ENCODE measurements at places on chromosomes 12 and 14. TPM values are rescaled to one million over a fixed set of nuclear protein-coding genes. Genes with fewer than 3 reads are reported as not detected.

GRCh38 chr14:92897922-92898565 is 24.9 kb upstream of the CHGA start:
- no peaks in the 10 kb centered on the region for H3K4me1 ChIP-seq
- H3K36me3 ChIP-seq = no peaks in the 10 kb centered on the region
- H3K27me3 ChIP-seq = peaks cover 14% of the 10 kb centered on the region
- peak; percentile 3 for DNase-seq
- H3K4me3 ChIP-seq = no peak overlapping the region

- no peak overlapping the region for H3K4me3 ChIP-seq
- H3K27ac ChIP-seq = no peak overlapping the region
- H3K27me3 ChIP-seq = no peaks in the 10 kb centered on the region
These were observed 24.6 kb upstream of the SERPINA1 start for GRCh38 chr14:94412671-94413638.

Gene SLC25A47
- total RNA-seq = not detected

Gene CLSTN3
- 32.0 TPM for total RNA-seq

- H3K27ac ChIP-seq = no peak within 1 kb of the TSS
- H3K27me3 ChIP-seq = no peaks in the 10 kb centered on the region
- no peaks in the 10 kb centered on the region for H3K36me3 ChIP-seq
- no peaks in the 10 kb centered on the region for H3K4me1 ChIP-seq
- peak; percentile 95 for DNase-seq
These were observed at the start of gene SVOP for GRCh38 chr12:109020796-109021380. TSS of gene SVOP (minus strand) at chr12:109021068. CDS start at chr12:109020868, 200 bp downstream.

DNA sequence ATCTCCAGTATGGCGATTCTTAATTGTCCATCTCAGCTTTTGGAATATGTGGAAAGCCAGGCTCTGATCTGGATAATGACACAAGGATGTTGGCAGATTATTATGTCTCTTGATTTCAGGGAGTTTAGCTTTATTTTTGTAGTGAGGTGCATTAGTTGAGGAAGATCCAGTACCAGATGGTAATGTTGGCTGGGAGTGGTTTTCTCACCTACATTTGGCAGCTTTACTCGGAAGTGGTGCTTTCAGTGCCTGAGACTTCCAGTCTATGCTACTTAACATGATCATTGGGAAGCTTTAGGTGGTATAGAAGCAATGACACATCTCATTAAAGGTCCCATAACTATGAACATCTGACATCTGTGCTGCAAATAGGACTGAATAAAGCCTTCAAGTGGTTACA is 7.5 kb downstream of the SLC15A5 start:
- H3K4me3 ChIP-seq = no peak overlapping the region
- H3K27me3 ChIP-seq = no peaks in the 10 kb centered on the region
- no peaks in the 10 kb centered on the region for H3K4me1 ChIP-seq
- no peak for DNase-seq

GRCh38 chr12:15131431-15131830 is 89.8 kb downstream of the RERG start:
- no peaks in the 10 kb centered on the region for H3K4me1 ChIP-seq
- no peak for DNase-seq
- no peaks in the 10 kb centered on the region for H3K27me3 ChIP-seq
- H3K36me3 ChIP-seq = no peaks in the 10 kb centered on the region
- H3K27ac ChIP-seq = no peak overlapping the region
- no peak overlapping the region for H3K4me3 ChIP-seq

DNA sequence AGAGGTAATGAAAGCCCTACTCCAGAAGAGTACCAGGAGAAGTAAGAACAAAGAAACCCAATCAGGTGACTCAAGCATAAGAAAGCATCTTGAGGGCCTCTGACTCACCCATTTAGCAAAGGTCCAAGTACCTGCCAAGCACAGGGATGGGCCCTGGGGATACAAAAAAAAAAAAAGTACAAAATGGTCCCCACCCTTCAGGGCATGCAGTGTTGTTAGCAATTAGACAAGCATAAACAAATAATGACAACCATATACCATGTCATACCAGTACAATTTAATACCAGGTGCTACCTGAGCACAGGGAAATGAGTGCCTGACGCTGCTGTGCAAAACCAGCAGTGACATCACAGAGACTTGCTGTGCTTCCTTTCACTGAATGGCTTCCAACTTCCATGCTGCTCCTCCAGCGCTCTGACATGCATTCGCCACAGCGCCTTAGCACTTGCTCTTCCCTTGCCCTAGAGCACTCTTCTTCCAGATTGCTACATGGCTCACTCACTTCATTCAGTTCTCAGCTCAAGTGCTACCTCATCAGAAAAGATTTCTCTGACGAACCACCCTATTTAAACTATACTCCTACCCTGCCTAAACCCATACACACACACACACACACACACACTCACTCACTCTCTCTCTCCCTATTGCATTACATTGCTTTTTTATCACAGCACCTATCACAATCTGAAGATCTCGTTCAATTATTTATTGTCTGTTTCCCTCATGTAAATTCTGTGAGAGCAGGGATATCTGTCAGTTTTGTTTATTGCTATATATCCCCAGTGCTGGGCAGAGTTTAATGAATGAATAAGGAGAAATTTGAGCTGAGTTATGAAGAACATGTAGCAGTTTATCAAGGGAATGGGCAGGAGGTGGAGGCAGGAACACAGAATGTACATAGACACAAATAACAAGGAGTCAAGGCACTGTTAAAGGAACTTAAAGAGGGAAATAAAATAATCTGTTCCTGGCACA is 12.9 kb upstream of the EPS8 start:
- no peak overlapping the region for H3K27ac ChIP-seq
- no peaks in the 10 kb centered on the region for H3K4me1 ChIP-seq
- no peaks in the 10 kb centered on the region for H3K36me3 ChIP-seq
- no peak for DNase-seq
- H3K27me3 ChIP-seq = no peaks in the 10 kb centered on the region

DNA sequence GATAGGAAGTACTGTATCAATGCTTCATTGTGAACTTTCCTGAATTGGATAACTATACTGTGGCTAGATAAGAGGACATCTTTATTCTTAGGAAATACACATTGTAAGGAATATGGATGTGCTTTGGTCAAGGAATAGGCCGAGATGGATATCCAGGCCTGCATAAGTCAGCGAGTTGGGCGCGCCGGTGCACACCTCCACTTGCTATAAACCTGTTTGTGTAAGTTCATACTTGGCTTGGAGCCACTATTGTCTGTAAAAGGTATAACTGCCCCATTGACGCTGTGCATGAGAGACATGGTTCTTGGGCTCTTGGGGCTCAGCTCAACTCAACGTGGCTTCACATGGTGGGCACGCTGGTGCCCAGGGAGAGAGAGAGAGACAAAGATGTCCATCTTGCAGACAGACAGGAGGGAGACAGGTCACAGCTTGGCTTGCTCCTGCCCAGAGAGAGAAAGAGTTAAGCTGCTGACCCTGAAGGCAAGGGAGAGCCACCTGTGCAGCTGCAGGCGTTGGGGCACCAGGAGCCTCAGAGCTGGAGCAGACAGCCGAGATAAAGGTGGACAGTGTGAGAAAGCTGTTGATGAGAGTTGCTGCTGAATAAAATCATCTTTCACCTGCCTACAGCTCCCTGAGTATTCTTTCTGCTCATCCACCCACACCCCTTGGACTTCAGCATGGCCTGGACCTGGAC is 34.1 kb upstream of the COCH start:
- no peaks in the 10 kb centered on the region for H3K27me3 ChIP-seq
- no peaks in the 10 kb centered on the region for H3K36me3 ChIP-seq
- no peak overlapping the region for H3K4me3 ChIP-seq
- H3K27ac ChIP-seq = no peak overlapping the region
- H3K4me1 ChIP-seq = no peaks in the 10 kb centered on the region
- no peak for DNase-seq

GRCh38 chr12:77372494-77372893 is 307.1 kb upstream of the E2F7 start:
- H3K4me3 ChIP-seq = no peak overlapping the region
- no peaks in the 10 kb centered on the region for H3K27me3 ChIP-seq
- no peak for DNase-seq

GRCh38 chr14:69034612-69035262 is 55.6 kb upstream of the ACTN1 start:
- H3K27me3 ChIP-seq = no peaks in the 10 kb centered on the region
- peak; percentile 62 for DNase-seq
- H3K27ac ChIP-seq = no peak overlapping the region
- no peaks in the 10 kb centered on the region for H3K4me1 ChIP-seq
- no peak overlapping the region for H3K4me3 ChIP-seq

DNA sequence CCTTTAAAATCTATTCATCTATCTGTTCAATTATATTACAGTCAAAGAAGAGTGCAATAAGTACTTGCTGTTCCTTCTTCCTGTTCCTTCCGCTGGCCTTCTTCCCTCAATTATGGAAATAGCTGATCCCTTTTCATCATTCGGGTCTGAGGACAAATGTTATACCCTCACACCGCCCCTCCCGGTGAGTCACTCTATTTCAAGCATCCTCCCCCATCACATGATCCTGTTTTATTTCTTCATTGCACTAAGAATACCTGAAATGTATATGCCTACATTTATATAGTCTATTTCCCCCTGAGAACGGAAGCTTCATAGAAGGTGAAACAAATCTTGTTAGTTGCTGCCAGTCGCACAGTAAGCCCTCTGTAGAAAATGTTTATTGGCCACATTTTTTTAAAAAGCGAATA is 2.5 kb downstream of the SLC38A1 start:
- H3K4me3 ChIP-seq = peak overlapping the region; percentile 72
- H3K27ac ChIP-seq = peak overlapping the region; percentile 92
- H3K27me3 ChIP-seq = no peaks in the 10 kb centered on the region
- H3K4me1 ChIP-seq = peaks cover 53% of the 10 kb centered on the region

GRCh38 chr14:102295270-102295669 is 9.7 kb downstream of the MOK start:
- H3K36me3 ChIP-seq = no peaks in the 10 kb centered on the region
- H3K4me3 ChIP-seq = no peak overlapping the region
- no peaks in the 10 kb centered on the region for H3K27me3 ChIP-seq
- H3K27ac ChIP-seq = no peak overlapping the region
- no peaks in the 10 kb centered on the region for H3K4me1 ChIP-seq

- H3K4me1 ChIP-seq = no peaks in the 10 kb centered on the region
- H3K27me3 ChIP-seq = peaks cover 31% of the 10 kb centered on the region
- H3K27ac ChIP-seq = no peak overlapping the region
- H3K36me3 ChIP-seq = no peaks in the 10 kb centered on the region
These were observed 5.5 kb downstream of the CNTN1 start for GRCh38 chr12:40697566-40698259.

DNA sequence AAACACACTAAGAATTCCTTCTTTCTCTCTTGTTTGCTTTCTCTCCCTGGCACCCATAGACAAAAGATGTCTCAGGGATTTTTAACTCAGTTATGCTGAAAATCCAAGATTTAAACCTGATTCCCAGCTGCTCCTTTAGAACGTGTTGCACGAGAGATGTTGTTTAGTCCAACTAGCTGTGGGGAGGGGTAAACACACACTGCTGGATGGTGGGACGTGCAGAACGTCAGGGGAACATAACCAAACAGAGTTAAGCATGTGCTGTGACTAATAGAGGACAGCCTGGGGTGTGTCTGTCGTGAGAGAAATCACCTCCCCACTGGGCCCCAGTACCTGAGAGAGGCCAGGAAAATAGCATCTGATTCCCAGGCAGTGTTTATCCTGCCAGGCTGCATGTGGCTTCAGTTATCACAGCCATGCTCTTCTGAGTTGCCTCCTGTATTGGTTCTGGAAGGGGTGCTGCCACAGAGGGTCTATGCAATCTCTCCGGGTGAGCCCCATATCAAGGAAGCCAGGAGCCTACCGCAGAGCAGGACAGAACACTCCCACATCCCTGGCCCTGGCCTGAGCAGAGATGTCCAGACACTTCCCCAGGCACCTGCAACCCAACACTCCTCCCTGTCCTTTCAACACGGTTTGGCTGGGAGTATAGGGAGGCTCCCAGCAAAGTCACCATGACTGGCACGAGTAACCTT is 112.7 kb upstream of the EGLN3 start:
- no peak for DNase-seq
- no peaks in the 10 kb centered on the region for H3K4me1 ChIP-seq
- no peaks in the 10 kb centered on the region for H3K27me3 ChIP-seq

GRCh38 chr14:58816416-58817115 is 178.8 kb downstream of the DACT1 start:
- peaks cover 3% of the 10 kb centered on the region for H3K4me1 ChIP-seq
- no peaks in the 10 kb centered on the region for H3K27me3 ChIP-seq
- DNase-seq = no peak
- no peak overlapping the region for H3K4me3 ChIP-seq
- H3K27ac ChIP-seq = no peak overlapping the region

Gene ASIC1
- 5.0 TPM for total RNA-seq

Gene PTGES3
- total RNA-seq = 59.9 TPM

- peak overlapping the region; percentile 58 for H3K27ac ChIP-seq
- DNase-seq = no peak
- peaks cover 13% of the 10 kb centered on the region for H3K4me1 ChIP-seq
- H3K27me3 ChIP-seq = no peaks in the 10 kb centered on the region
- H3K4me3 ChIP-seq = no peak overlapping the region
- H3K36me3 ChIP-seq = no peaks in the 10 kb centered on the region
These were observed 59.7 kb downstream of the TRPV4 start for GRCh38 chr12:109773384-109774011.

DNA sequence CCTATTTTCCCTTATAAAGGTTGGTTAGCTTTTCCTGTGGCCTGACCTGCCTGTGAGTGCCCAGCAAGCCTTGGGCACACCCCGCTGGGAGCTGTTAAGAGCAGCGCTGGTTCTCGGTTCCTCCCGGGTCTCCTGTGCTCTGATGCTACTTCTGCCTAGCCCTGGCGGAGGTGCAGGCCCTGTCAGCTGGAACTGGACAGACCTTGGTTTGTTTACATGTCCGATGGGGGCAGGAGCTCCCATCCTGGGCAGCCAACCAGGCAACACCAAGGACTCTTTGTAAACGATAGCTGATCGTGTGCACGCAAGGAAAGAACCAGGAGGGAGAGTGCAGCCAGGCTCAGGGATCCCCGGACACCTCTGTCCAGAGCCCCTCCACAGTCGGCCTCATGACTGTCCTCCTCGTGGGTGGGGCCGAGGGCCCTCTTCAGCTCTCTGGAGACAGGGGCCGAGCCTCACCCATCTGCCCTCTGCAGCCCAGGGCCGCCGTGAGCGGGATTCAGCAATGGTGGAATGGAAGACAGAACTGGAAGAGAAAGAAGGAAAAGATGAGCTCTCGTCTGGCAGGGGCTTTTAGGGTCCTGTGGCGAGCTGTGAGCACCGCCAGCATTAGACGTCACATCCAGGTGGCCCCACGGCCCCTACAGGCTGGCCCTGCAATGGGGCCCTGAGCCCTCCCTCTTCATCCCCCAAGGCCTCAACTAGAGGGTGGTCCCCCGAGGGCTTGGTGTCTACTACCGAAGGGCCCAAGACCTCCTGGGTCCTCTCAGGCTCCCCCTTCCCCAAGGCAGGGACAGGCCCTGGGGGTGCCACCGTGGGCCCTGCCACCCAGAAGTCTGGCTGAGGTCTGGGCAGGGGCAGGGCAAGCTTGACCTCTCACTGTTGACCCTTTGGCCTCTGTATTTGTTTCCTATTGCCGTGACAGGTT is 12.3 kb downstream of the TNFAIP2 start:
- H3K4me1 ChIP-seq = peaks cover 25% of the 10 kb centered on the region
- no peak for DNase-seq
- H3K36me3 ChIP-seq = no peaks in the 10 kb centered on the region
- no peak overlapping the region for H3K4me3 ChIP-seq
- H3K27me3 ChIP-seq = no peaks in the 10 kb centered on the region
- no peak overlapping the region for H3K27ac ChIP-seq

Measured in cardiac muscle cell (in vitro differentiated cells and primary cell).